ENCODE measurements at places on chromosomes 7 and 10.
A peak's percentile ranks its signal among the peaks of the same experiment; 100 is the strongest.

GRCh38 chr10:4074545-4075407, 289.8 kb upstream of the KLF6 start:
- no peak for DNase-seq

GRCh38 chr10:8513155-8514147, 459.0 kb downstream of the GATA3 start:
- DNase-seq, result no peak

DNA sequence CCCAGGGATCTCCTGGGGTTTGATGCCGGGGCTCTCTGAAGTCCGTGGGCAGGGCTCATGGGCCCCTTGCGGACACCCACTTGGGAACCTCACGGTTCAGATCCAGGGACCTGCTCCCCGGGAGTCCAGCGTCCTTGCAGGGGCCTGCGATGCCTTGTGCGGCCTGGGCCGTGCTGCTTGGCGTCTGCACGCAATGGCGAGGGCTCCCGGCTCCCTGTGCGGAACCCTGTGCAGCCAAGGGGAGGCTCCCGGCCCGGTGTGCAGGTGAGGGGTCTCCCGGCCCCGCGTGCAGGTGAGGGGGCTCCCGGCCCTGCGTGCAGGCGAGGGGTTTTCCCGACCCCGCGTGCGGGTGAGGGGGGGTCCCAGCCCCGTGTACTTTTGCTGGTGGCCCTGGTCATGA, 146.7 kb downstream of the DNAJB6 start:
- no peak for DNase-seq

- no peak for DNase-seq
Measured at GRCh38 chr7:128894101-128894440, 16.4 kb downstream of the KCP start.

DNA sequence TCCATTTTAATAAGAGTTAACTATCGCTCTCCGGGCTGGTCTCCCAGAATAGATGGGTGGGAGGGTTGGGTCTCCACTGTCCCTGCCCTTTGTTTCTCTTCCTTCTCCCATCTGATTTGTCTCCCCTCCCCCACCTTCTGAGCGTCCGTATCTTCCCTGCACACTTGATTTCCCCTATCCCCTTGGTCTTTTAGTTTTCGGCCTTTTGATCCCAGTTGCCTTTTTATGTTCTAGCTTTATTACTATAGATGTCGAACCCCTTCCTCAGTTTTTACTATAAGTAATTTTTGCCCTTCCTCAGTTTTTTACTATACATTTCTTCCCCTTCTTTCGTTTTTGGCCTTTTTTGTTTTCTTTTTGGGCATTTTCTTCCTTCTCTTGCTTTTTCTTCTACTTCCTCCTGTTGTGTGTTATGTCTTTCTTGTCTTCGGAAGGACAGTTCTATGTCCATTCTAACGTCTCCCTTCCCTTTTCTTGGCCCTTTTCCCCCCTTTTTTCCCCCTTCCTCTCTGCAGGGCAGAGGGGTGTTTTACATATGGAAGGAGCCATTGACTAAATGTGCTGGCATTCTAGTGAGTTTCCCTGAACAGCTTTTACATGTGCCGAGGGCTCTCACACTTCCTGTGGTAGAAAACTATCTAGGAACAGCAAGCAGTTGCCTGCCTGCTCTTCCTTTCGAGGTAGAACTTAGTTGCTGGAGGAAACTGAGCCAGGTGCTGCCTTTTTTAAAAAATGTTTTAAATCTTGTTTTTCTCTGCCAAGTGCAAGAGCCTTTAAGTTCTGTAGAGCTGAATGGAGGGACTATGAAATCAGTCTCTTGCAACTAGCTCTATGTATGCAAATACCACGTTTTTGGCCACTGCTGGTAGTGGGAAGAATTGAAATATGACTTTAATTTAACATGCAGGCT, 2.8 kb downstream of the TET1 start:
- DNase-seq, result no peak

GRCh38 chr7:91784469-91784868, 96.0 kb downstream of the MTERF1 start:
- DNase-seq, result no peak

DNA sequence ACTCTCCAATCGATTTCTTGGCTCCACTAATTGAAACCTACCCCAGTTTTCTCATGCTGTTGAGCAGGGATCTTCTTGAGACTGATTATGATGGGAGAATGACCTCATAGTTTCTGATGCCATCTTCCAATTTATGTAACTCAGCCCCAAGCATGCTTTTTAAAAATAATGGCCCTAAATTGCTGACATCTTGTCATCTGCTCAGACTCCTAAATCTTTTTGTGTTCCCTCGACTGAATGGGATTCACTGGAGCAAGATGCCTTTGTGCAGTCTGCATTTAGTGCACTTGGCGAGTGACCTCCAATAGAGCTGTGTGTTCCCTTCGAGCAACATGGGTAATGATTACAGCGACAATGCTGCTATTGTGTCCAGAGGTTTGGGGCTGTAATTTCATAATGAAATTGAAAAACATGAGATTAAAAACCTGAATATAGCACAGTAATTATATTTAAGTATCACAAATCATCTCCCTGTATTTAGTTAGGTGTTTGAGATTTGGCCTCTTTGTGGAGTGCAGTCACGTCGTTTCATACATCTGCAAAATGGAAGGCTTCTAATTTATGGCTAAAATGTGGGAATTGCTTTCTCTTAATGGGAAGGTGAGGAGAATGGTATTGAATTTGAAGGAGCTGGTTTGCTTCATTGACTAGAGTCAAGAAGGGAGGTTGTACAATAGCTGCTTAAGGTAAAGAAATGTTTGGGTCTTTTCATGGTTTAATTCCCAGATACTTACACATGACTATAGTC, 192.9 kb downstream of the AUTS2 start:
- no peak for DNase-seq

DNA sequence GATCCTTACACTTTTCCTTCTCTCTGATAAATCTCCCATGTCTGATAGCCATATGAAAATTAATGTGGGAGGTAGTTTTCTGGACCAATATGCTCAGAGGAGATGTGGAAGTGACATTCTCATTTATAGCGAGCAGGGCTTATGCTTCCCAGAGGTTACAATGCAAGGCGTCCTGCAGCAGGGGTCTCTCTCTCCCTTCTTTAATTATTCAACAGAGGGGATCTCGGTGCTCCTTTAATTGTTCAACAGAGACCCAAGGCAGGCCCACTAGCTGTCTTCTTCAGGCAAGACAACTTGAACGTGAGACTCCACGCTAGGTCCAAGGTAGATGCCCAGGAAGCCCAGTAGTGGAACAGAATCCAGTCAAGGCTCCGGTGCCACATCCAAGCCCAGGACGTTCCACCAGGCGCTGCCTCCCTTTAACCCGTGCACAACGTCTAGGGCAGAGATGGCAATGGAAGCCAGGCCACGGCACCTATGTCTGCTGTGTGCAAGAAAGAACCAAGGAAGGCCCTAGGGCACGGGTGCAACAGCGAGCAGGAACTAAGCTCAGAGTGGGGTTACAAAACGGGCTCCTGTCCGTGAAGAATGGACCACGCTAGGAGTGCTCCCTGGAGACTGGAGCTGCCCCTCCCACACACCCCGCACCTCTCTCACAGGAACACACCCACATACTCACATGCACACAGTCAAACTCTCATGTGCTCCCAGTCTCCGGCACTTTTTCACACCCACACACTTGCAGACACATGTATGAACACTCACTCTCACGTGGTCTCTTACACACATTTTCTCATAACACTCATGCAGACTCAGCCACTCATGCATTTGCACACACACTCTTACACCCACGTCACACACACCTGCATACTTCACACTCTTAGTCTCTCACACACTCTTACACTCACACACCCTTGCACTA, 230.4 kb downstream of the TNS3 start:
- DNase-seq, result no peak

DNA sequence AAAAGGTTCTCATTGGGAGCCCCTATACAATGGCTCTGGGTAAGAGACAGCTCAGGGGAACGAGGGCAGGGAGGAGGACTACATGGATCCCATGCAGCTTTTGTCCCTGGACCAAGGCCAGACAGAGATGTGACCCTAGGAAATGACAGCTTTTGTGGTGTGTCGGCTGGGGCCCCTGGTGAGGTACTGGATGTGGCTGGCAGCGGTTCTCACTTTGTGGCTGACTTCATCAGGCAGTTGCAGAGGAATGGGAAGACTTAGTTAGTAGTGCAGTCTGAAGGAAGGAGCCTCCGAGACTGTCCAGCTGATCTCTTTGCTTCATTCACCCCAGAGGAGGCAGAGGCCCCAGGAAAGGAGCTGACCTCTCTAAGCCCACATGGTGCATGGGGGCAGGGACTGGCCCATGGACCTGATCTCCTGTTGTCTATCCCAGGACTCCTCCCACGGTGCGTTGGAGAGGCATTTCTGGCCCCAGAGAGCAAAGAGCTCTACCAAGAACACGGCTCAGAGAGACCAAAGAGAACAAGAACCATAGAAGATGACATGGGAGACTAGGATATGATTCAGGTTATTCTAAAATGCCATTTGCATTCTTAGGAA, 202.9 kb downstream of the RPS24 start:
- no peak for DNase-seq

DNA sequence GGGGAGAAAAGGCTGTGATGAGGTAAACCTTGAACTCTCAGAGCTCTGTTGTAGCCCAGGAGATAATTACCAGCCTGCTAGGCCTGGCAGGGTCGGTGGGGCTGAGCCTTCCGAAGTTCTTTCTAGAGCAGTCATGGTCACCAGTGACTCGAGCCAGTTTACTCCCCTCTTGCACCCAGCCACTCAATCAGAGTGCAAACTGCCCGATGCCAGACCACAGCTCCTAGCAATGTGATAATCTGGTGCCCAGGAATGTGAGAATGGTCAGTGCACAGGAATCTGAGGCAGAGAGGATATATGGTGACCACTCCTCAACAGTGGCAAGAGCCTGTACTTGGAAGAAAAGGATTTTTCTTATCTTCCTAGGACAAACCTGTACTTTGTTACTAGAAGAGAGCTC, 46.4 kb upstream of the KMT2E start:
- no peak for DNase-seq

- DNase-seq, result no peak
Measured at GRCh38 chr7:54390565-54390964, 151.6 kb upstream of the VSTM2A start.

GRCh38 chr7:121558288-121558687, 162.2 kb upstream of the FAM3C start:
- DNase-seq, result no peak

DNA sequence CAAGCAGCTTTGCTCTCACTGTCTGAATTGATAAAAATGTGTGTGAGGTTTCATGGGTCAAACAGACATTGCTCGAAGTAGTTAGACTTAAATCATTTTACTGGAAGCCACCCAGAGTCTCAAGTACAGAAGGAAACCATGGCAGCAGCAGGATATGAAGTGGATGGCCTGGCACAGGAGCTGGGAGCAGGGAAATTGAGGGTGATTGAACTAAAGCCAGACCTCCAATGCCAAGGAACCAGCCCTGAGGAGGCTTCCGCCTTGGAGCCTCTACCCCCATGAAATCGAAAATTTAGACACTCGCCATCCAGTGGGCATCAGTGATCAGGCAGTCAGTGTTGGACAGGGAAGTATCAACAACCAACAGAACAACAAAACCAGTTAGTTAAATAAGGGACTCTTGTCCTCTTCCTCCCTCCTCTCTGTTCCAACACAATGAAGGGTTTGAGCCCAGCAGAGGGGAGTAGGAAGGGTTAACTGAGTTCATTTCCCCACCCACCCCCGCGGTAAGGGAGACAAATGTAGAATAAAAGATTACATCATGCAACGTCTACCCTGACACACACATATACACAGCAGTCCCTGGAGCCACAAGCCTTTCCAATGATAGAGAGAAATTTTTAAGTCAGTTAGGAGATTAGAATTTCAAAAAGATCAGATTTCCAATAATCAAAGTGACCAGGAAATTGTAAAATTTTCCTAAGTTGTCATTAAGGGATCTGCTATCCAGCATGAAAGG, 156.3 kb downstream of the SLC16A9 start:
- DNase-seq, result no peak

DNA sequence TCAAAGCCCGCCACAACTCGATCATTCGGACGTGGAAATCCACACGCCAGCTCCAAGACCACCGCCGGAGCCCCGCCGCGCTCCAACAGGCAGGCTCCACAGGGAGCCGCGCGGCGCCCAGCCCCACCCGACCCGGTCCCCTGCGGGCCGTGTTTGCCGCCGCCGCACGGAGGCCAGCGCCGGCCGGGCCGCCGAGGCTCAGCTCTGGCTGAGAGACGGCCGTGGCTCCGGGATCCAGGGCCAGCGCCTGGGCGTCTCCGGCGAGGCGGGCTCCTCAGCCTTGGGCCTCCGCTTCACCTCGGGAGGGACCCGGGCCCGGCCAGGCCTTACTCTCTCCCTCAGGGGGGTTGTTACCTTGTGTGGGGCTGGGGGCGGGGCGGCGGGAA, 333 bp downstream of the SMNDC1 start:
- peak; percentile 3 for DNase-seq

DNA sequence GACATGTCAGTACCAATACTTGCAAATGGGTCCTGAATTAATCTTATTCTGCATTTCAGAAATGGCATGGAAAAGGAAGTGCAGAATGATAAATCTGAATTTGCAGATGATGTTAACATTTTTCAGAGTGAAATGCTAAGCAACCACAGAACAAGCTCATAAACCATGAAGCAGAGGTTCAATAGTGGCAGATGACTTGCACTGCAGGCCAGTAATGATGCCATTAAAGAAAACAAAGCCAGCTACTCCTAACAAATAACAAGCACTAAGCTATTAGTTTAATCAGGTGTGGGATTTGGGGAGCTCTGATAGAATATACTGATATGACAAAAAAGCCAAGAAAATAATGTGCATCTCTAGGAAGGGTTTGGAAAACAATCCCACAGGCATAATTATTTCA, 85.4 kb downstream of the FAM13C start:
- DNase-seq, result no peak

GRCh38 chr7:70881167-70881847, 250.6 kb upstream of the GALNT17 start:
- DNase-seq, result no peak

DNA sequence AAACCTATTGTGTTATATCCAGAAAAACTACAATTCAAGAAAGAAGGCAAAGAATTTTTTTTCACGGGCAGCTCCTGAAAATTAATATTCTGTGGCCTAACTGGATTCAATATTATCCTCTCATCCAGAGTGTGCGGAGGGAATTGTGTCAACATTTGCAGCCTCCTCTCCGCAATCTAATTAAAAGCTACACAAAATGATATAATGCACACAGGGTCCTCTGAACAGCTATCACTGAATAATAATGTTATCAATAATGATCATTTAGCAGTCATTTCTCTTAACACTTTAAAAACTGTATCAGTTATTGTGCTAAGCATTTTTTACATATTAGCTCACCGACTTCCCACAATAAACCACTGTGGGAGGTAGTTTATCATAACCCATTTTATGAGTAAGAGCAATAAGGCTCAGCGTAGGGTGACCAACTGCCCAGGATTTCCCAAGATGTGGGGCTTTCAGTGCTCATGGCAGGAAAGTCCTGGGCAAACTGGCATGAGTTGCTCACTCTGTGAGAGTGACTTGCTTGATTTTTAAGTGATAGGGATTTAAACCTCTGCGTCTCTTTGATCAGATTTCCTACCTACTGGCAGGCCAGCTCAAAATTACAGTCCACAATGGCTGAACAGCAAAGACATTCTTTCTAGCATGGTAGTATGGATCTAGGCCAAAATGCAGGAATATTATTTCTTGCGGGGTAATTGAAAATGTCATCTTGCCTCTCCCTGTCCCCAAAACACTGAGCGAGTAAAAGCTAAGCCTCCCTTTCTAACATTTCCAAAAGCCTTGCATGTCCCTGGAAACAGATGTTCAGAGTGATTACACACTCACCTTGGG, 65.7 kb downstream of the AOAH start:
- DNase-seq, result no peak

- no peak for DNase-seq
Measured at GRCh38 chr10:30709700-30710358, 80.3 kb upstream of the LYZL2 start.

- DNase-seq, result no peak
Measured at GRCh38 chr10:119801998-119802538, 70.6 kb downstream of the MCMBP start.

GRCh38 chr10:129501652-129502436, 34.8 kb downstream of the MGMT start:
- no peak for DNase-seq
